ENCODE measurements at places on chromosomes 5 and 9. TPM values are rescaled to one million over a fixed set of nuclear protein-coding genes. Genes with fewer than 3 reads are reported as not detected.
A peak's percentile ranks its signal among the peaks of the same experiment; 100 is the strongest.

DNA sequence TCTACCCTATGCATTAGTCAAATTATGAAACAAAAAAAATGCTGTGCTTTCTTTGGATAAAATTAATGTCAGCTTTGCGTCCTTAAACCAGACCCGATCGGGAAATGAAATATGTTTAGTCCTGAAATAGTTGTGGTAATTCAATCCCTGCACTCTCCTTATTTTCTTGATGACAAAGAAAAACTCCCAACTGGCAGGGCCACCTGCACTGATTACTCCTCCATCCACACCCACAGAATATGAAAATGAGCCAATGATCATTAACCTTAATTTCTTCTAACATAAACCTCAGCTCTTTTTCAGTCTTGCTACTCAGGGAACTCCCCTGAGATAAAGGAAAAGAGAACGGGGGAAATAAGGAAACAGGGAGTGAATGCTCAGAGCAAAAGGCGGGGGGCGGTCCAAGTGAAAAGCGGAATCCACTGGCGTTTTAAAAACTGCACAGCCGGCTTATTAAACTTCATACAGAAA is 245.3 kb downstream of the BNC2 start:
- DNase-seq = no peak
- no peaks in the 10 kb centered on the region for H3K4me1 ChIP-seq
- no peak overlapping the region for H3K27ac ChIP-seq
- H3K4me3 ChIP-seq = no peak overlapping the region
- no peaks in the 10 kb centered on the region for H3K36me3 ChIP-seq

DNA sequence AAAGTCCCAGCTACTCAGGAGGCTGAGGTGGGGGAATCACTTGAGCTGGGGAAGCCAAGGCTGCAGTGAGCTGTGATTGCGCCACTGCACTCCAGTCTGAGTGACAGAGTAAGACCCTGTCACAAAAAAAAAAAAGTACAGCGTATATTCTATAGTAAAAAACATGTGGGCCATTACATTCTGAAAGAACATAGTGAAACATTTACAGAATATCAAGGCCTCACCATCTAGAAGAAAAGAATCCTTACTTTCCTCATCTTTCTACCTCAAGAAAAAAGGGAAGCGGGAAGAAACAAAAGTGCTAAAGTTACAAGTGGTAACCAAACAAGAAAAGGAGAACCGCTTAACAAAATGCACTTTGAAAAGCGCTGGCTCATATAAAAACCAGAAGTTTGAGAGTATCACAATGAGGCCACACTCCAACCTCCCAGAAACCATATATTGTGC is 5.7 kb upstream of the SYK start:
- H3K4me1 ChIP-seq = no peaks in the 10 kb centered on the region
- no peaks in the 10 kb centered on the region for H3K36me3 ChIP-seq
- no peak overlapping the region for H3K4me3 ChIP-seq
- H3K27ac ChIP-seq = no peak overlapping the region
- no peak for DNase-seq
- H3K27me3 ChIP-seq = peaks cover 60% of the 10 kb centered on the region

- peak overlapping the region; percentile 85 for H3K27ac ChIP-seq
- H3K4me1 ChIP-seq = peaks cover 44% of the 10 kb centered on the region
- no peaks in the 10 kb centered on the region for H3K36me3 ChIP-seq
- no peak for DNase-seq
- H3K4me3 ChIP-seq = peak overlapping the region; percentile 92
Observed at GRCh38 chr9:34636791-34637355, 714 bp downstream of the SIGMAR1 start.

Gene NOXA1
- 3.3 TPM for total RNA-seq

Measured in T-helper 17 cell (primary cell).